Activated T-cell treated with anti-CD3 and anti-CD28 coated beads, Interleukin-2, amount 50 U/mL, for 4 hours (primary cell): ENCODE measurements at places on chromosomes 12 and 14. TPM values are rescaled to one million over a fixed set of nuclear protein-coding genes. Genes with fewer than 3 reads are reported as not detected.

DNA sequence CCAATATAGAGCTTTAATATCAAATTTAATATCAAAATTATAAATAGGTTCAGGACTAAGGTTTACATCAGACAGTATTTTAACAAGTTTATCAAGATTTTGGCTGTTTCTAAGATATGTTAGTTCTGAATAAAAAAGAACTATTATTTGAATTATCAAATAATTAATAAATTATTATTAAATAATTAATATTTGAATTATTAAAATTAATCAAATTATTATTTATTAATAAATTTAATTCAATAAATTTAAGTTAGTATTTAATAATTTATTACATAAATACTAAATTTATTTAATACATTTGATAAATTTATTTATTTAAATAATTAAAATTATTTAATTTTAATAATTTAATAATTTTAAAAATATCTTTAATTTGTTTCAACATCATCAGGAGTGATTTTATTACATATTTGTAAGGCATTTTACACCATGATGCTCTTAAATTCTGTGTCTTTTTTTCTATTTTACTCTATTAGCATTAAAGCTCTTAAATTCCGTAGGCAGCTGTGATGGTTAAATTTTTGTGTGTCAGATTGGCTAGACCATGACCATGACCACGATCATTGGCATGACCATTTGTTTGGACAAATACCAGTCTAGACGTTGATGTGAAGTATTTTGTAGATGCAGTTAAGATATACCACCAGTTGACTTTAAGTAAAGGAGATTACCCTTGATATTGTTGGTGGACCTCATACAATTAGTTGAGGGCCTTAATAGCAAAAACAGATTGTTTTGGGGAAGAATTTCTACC is 82.6 kb downstream of the BBS10 start:
- DNase-seq = no peak

- DNase-seq = no peak
Measured at GRCh38 chr14:104350463-104351185, 212.2 kb downstream of the KIF26A start.

Gene TMEM179
- not detected for total RNA-seq

- DNase-seq = no peak
Measured at GRCh38 chr14:36952689-36953088, 219.7 kb downstream of the SLC25A21 start.
